ENCODE measurements at places on chromosomes 1 and 21.

GRCh38 chr1:67832737-67833601 lies at the start of gene GNG12:
Gene GNG12 (minus strand): TSS chr1:67833467. CDS start chr1:67707686, 125,781 bp downstream.
- DNase-seq = peak; percentile 48

DNA sequence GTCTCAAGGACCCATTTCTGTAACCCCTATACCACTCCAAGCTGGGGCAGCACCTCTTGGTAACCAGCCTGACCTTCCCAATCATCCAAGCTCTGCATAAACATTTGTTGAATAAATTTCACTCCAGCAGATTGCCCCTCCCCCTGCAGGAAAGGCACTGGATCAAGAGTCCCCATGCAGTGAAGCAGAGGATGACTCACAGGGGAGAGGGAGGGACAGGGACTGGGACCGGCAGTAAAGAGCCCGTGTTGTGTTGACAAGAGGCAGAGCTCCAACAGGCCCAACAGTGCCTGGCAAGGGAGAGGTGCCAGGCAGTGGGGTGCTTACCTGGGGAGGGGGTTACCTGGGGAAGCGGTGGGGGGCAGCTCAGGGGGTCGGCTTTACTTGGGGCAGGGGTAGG lies 32.3 kb downstream of the SLC9A1 start:
- DNase-seq = peak; percentile 88

DNA sequence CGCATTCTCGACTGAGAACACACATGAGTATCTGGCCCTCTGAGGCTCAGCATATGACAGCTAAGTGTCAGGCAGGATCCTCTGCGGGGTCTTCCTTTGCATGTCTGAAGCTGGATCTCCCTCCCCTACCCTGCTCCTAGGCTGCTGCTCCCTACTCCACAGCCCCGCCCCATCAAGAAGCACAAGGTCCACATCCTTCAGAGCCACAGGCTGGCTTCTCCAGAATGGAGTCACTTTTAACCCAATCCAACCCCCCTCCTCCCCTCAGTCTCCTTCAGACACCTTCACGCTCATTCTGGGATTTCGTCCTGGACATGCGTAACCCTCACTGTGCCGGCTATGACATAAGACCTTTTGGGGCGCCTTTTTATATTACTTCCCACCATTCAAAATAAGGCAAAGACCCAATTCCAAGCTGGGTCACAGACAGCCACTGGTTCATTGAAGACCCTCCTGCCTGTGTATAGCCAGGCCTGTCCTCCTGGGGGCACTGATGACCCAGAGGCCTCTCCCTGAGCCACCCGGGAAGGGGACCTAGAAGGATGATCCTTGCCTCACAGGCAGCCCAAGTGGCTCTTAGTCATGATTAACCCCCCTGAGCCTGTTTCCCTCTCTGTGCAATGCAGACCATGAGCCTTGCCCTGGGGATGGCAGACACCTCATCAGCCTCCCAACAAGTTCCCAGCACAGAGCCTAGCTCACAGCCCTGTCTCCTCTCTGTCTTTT lies 4.7 kb downstream of the ADGRB2 start:
- no peak for DNase-seq

DNA sequence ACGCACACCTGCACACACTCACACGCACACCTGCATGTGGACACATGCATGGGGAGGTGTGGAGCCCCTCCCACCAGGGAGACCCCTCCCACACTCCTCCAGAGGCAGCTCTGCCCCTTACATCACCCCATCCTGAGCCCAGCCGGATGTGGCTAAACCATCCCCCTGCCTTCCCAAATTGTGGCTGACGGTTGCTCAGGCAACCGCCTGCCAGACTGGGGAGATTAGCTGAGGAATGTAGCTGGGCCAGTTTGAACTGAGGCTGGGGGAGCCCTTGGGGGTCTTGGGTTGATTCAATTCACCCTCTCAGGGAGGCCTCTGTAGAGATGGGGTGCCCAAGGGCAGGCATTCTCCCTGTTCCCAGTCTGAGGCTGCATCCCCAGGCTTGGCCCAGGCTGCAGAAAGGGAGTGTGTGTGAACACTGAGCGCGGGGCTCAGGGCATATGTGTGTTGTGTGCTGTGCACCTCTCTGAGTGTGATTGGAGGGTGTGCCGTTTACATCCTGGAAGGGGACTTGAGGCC lies 12.9 kb downstream of the PTPRU start:
- DNase-seq = no peak

- no peak for DNase-seq
Observed at GRCh38 chr1:98053471-98054366, 132.9 kb upstream of the DPYD start.

- DNase-seq = no peak
Observed at GRCh38 chr1:51274676-51275075, 38.6 kb downstream of the RNF11 start.

- no peak for DNase-seq
Observed at GRCh38 chr1:183300395-183300794, 114.3 kb downstream of the LAMC2 start.
